Epithelial cell of alveolus of lung (primary cell): ENCODE measurements at places on chromosomes 11 and 22. TPM values are rescaled to one million over a fixed set of nuclear protein-coding genes. Genes with fewer than 3 reads are reported as not detected.

The GLB1L2 gene
- total RNA-seq = 0.13 and 2.8 TPM in 2 replicates

The SLC36A4 gene
- 8.3 and 14.4 TPM in 2 replicates for total RNA-seq

The PARVA gene
- total RNA-seq = 32.3 and 45.4 TPM in 2 replicates

The C11orf16 gene
- not detected in 2 replicates for total RNA-seq

The TSPO gene
- total RNA-seq = 235 and 477 TPM in 2 replicates
